ENCODE measurements at places on chromosomes 7 and 10. TPM values are rescaled to one million over a fixed set of nuclear protein-coding genes. Genes with fewer than 3 reads are reported as not detected.
A peak's percentile ranks its signal among the peaks of the same experiment; 100 is the strongest.

DNA sequence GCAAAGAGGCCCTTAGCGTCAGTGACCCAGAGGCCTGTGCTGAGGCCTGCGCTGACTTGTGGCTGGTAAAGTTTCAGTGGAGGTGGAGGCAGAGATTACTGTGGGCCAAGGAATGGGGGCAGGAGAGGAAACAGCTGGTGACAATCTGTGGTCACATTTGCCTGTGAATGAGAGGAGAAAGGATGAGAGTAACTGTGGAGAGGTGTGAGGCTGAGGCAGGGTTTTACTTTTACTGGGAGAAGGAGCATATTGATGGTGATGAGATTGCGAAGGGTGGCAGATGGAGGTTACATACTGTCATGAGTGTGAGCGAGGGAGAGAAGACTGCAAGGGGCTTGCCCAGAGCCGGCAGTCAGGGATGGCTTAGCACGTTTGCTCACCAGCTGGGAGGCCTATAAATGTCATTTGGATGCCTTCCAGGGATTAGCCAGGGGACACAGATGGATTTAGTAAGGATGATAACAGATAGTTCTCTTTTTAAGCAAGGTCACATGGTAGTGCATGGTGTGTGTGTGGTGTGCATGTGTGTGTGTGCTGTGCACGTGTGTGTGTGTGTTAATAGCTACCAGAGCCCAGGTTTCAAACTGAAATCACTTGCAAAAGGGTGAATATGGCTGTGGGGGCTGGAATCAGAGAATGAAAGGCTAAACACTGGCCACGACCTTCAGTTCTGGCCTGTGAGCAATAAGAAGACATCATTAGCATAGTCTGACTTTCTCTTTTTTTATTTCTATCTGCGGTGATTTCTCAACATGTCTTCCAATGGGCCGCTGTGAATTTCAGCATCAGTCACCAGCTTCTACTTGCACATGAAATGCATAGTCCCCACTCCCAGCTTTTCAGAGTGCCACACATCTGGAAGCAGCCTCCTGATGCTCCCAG is 291.5 kb upstream of the ZNF32 start:
- no peak for ATAC-seq

DNA sequence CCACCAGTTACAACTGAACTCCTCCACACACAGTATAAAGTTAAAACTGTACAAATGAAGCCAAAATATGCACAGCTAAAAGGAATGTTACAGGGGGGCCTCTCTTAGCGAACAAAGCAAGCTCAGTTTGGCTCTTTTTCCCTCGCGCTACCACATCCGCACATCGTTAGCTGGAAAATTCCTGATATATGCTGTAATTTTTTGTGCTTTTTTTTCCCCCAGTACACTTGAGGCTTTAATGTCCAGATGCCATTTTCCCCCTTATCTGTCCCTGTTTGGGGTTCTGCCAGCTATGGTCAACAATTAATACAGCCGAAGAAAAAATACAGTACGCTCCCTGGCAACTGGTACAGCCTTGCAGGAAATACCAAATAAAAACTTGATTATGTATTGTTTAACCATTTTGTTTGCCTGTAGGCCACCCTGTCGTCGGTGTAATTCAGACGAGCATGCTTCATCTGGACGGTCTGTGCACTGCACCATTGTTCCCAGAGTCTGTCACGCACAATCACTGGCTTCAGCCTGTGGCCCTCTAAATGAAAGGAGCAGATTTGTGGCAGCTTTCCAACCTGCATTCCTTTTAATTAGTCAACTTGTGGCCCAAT is 108.1 kb upstream of the FAM133B start:
- ATAC-seq: peak; percentile 64

DNA sequence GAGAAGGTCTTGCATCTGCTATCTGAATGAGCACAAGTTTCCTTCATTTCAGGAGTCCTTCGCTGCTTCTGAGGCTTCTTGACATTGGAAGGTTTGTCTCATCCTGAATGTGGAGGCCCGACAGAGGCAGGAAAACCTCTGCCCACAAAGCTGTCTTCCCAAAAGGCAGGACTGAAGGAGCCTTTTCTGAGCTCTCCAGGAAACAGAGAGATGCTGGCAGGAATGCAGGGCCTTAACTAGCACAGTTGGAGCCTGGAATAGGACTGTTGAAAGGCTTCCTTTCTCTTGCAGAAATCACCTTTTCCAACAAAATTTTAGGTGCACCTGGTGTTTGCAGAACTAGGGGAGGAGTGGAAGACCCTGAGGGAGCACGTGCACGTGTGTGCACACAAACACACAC is 637.4 kb upstream of the MKI67 start:
- no peak for ATAC-seq

DNA sequence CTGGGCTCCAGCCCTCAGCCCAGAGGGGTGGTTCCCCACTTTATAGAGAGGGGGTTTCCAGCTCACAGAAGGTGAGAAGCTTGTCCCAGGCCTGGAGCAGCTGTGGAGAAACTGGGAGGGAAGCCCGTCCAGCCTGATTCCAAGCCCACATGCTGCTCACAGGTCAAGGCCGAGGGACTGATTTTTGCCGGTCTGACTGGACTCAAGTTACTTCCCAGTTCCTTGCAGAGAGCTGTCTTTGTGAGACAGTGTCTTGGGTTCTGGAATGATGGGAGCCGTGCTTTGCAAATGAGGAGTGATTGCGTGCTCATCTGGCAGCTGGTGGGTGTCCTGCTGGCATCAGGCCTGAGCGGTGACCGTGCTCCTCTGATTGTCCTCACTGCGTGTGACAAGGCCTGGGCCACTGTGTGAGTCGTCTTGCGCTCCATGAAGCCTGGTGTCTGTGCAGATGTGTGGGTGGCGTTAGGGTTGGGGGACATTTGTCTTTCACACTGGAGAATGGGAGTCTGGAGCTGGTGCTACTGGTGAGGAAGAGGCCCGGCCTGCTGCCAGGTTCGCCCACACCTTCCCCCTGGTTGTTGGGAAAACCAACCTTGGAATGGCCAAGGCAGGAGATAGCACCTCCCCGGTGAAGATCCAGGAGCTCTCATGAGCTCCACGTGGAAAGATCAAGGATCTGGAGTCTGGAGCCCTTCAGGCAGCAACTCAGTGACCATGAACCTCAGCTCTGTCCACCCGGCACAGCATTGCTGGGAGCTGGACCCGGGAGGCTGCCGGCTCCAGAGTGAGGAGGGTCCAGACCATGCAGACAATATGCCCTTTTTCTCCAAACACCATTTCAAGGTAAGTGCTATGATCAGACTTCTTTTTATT is 129.6 kb downstream of the SMURF1 start:
- peak; percentile 15 for ATAC-seq

- ATAC-seq: no peak
Observed at GRCh38 chr7:120615703-120616102, 242.2 kb downstream of the TSPAN12 start.

TUBAL3 gene
- 0.12 TPM for total RNA-seq

Measured in esophagus mucosa (tissue), 1 donor.